ENCODE measurements at places on chromosomes 3 and 15. TPM values are rescaled to one million over a fixed set of nuclear protein-coding genes. Genes with fewer than 3 reads are reported as not detected.

- DNase-seq, result no peak
- no peak overlapping the region for H3K27ac ChIP-seq
- H3K27me3 ChIP-seq, result no peaks in the 10 kb centered on the region
- no peaks in the 10 kb centered on the region for H3K36me3 ChIP-seq
Measured at GRCh38 chr3:150335631-150336030, 72.5 kb upstream of the TSC22D2 start.

DNA sequence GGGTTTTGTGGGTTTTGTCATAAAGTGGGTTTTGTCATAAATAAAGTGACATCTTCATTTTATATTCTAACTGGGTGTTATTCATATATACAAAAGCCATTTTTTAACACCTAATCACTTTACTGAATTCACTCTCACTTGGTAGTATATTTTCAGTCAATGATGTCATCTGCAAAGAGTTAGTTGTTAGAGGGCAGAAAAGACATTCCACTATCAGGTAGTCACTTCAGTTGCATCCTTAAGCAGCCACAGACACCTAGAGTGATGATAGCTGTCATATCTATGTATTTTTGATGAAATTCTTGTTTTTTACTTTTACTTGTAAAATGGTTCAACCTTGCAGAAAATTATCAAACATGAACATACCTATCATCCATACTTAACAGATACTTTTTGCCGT is 89.0 kb downstream of the DHX36 start:
- H3K4me1 ChIP-seq, result peaks cover 7% of the 10 kb centered on the region
- DNase-seq, result no peak
- no peak overlapping the region for H3K4me3 ChIP-seq
- H3K27ac ChIP-seq, result no peak overlapping the region
- no peaks in the 10 kb centered on the region for H3K27me3 ChIP-seq
- peaks cover 4% of the 10 kb centered on the region for H3K36me3 ChIP-seq

PLA2G4B gene
- total RNA-seq, result 1.8 TPM

DNA sequence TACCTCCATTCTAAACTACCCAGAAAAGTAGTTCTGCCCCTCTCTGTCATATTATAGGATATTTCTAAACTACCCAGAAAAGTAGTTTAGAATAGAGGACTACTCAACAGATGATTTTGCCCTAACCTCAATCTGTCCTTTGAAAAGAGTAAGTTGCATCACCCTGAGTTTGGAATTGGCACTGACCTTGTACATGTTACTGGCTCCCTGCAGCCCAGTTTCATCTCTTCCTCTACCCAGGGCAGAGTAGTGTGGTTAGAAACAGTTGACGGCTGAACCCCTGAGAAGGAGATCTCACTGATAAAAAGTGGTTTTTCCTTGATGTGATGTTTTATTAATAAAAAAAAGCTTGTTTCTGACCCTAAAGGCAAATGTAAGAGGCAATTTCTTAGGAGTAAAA is 340.5 kb upstream of the NECTIN3 start:
- no peak overlapping the region for H3K4me3 ChIP-seq
- H3K36me3 ChIP-seq, result no peaks in the 10 kb centered on the region
- no peak for DNase-seq

DNA sequence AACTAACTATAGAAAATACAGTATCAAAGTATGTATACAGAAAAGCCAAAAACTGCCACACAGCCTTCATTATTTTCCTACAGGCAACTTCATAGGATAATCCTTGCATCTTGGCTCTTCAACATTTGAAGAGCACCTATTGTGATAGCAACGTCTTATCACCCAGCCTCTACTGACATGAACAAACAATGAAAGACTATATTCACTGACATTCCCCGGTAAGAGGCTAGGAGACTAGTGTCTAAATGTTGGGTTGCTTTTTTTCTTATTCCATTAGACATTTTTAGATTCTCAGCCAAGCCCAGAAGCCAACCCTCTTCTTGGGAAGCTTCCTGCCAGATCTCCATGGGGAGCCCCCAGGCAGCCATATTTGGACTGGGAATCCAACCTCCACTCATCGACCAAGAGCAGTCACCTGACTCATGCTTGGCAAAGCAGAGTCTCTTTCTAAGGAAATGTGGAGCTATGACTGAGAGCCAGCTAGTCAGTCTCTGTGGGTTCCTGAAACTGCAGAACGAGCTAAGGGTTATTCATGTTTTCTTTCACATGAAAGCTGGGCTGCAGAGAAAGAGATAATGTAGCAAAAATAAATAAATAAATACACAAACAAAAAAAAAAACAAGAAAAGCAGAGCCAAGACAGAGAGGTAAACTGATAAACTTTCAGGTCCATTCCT is 227.5 kb downstream of the MAGI1 start:
- H3K27me3 ChIP-seq, result no peaks in the 10 kb centered on the region
- H3K4me1 ChIP-seq, result no peaks in the 10 kb centered on the region
- DNase-seq, result no peak

DNA sequence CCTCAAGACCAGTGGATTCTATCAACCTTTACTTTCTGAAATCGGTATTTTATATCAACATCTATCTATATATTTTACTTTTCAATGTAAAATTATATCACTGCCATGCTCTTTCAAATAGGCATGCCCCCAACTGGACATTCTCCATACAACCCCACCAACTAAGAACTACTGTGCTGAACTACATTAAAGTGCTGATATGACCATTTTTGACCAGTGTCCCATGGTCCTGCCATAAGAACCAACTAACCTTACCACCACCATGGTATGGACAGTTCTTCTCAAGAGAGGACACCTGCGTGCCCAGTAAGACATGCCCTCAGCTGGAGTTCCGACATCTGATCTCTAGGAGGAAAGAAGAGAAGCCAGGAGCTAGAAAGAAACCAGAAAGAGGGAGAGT is 15.6 kb downstream of the POMGNT2 start:
- H3K27me3 ChIP-seq, result no peaks in the 10 kb centered on the region
- H3K36me3 ChIP-seq, result no peaks in the 10 kb centered on the region
- no peak overlapping the region for H3K27ac ChIP-seq

GRCh38 chr15:72340366-72340765 is 20.4 kb upstream of the CELF6 start:
- DNase-seq, result no peak
- H3K27ac ChIP-seq, result peak overlapping the region; percentile 73
- H3K4me1 ChIP-seq, result peaks cover 20% of the 10 kb centered on the region
- peaks cover 11% of the 10 kb centered on the region for H3K36me3 ChIP-seq
- no peaks in the 10 kb centered on the region for H3K27me3 ChIP-seq
- H3K4me3 ChIP-seq, result no peak overlapping the region

- H3K27me3 ChIP-seq, result no peaks in the 10 kb centered on the region
- H3K4me3 ChIP-seq, result no peak overlapping the region
- H3K36me3 ChIP-seq, result peaks cover 85% of the 10 kb centered on the region
- H3K4me1 ChIP-seq, result no peaks in the 10 kb centered on the region
- peak overlapping the region; percentile 10 for H3K27ac ChIP-seq
- DNase-seq, result no peak
Measured at GRCh38 chr15:75680007-75680789, 32.5 kb downstream of the CSPG4 start.

ZIC1 gene
- total RNA-seq, result not detected

DNA sequence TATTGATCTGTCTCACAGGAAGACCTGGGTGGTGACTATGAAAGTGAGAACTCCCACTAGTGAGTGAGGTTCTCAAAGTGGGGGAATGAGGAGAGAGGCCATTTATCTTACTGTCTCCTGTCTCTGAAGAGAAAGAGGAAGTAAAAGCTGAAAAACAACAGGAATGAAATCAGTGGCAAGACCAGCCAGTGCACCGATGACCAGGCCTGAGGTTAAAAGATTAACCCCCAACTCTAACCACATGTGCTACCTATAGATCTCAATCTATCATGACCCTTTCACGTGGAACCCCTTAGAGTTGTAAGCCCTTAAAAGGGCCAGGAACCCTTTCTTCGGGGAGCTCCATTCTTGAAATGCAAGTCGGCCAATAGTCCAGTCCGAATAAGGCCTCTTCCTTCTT is 239.3 kb upstream of the CNTN6 start:
- DNase-seq, result no peak
- no peak overlapping the region for H3K4me3 ChIP-seq
- H3K4me1 ChIP-seq, result no peaks in the 10 kb centered on the region

DNA sequence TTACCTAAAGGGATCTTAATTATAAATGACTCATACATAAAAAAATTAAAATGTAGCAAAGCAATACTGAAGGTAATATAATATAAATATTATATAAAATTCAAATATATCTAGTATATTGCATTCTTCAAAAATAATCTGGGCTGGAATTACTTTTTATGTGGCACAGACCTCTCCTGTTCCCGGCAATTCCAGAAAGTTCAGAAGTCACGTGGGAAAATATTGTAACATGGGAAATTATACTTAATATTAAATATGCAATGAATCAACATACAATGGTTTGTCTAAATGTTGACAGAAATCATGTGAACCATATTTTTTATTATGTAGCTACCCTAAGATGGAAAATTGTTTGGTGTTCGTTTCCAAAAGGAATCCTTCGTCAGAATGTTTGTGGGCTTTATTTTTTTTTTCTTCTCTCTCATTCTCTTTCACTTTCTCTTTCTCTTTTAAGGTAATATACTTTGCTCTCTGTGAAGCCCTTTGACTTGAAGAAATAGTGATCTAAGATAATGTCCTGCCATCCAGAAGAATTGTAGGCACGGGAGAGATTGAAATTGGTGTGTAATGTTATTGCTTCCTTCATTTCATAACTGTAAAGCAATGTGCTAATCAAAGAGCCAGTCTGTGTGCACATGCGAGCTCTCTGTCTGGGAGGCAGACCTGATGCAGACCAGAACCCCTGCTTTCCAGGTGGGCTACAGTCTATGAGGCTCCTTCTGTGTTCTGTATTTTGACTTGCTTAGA is 559.4 kb downstream of the NR2F2 start:
- peak overlapping the region; percentile 43 for H3K4me3 ChIP-seq
- peaks cover 7% of the 10 kb centered on the region for H3K4me1 ChIP-seq
- H3K27ac ChIP-seq, result peak overlapping the region; percentile 6

CCR9 gene
- total RNA-seq, result not detected

DNA sequence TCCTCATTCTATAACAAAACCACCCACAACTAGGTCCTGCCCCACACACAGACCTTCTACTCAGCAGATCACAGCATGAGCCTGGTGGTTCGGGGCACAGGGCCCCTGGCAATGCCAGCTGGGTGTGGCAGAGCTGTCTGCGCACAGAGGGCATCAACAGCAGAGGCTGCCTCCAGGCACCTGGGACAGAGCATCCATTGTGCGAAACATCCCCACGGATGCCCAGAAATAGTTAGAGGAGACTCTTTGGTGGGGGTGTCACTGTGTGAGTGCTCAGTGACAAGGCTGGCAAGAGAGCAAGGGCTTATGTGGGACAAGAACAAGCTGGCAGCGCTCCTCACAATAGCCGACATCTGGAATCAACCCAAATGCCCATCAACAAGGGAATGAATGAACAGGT is 487.4 kb upstream of the PROK2 start:
- no peaks in the 10 kb centered on the region for H3K27me3 ChIP-seq
- H3K36me3 ChIP-seq, result no peaks in the 10 kb centered on the region
- H3K27ac ChIP-seq, result no peak overlapping the region
- DNase-seq, result no peak

DNA sequence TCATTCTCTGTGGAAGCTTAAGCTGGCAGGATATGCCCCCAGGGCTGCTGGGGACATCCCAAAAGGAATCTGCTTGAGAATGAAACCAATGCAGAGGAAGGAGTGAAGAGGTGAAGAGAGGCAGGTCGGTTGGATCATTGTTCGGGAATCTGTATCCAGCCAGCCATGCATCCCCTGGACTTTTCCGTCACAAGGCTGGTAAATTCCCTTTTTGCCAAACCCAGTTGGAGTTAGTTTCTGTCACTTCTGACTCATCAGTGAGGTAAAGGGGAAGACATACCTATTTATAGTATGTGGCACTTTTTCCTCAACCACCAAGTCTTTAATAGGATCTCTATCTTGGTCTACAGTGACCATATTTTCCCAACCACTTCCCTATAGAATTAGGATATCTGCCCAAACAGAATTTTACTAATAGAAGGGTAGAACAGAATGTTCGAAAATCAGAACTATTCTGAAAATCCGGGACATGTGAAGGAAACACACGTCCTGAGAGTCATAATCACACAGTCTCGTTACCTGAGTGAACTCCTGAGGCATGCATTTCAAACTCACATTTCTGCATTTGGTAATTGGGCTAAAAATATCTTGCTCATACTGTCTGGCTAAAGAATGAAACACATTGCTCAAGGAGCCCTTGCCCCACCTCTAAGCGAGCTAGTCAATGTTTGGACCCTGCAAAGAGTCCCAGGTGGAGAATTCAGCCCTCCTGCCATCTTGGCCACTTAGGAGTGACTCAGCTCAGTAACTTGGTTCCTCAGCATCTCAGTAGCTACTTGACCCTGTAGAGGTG is 289.7 kb upstream of the ADAMTS9 start:
- H3K4me3 ChIP-seq, result no peak overlapping the region
- DNase-seq, result no peak
- no peaks in the 10 kb centered on the region for H3K27me3 ChIP-seq
- H3K36me3 ChIP-seq, result no peaks in the 10 kb centered on the region

XIRP1 gene
- total RNA-seq, result not detected

PLA2G4E gene
- total RNA-seq, result not detected

DNA sequence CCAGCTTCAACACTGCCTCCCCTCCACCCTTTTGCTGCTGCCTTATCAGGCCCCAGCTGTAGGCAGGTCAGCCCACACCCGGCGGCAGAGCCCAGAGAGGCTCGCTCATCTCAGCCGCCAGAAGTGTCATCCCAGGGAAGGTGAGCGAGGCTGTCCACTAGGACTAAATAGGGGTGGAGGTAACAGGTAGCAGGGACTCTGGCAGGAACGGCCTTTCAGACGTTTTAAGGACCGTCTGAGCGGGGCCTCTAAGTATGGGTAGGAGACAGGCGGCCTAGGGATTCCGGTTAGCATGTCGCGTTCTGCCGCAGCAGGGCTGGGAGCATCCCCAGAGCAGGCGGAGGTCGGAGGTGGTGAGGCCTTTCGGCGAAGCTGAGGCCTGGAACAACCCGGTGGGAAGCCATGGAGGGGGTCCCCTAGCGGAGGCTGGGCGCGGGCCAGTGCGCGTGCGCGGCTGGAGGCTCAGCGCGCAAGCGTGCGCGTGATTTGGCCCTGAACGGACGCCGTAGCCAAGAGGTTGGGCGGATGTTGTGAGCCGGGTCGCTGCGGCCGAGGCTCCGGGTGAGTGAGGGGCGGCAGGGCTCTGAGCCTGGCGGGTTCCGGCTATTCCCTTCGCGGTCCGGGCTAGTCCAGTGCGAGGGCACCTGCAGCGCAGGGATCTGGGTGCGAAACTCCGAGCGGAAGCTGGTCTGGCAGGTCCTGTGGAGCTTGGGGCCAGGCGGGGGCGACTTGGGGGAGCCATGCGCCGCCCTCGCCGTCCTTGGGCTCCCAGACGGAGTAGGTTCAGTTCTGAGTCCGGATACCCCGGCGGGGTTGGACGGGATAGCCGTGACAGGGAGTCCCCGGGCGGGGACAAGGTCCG is at the start of the genes MST1 and RNF123:
Gene MST1, minus strand, starts transcription at position 429 of the 862 bp plus-strand sequence. CDS start 783 bp downstream, outside the sequence.
Gene RNF123, plus strand, starts transcription at position 512 of the 862 bp plus-strand sequence. CDS start 1,609 bp downstream, outside the sequence.
- H3K36me3 ChIP-seq, result no peaks in the 10 kb centered on the region
- DNase-seq, result peak; percentile 93
- H3K27ac ChIP-seq, result peak within 1 kb of the TSS; percentile 80

GRCh38 chr15:66798426-66799061 is 96.5 kb downstream of the SMAD6 start:
- DNase-seq, result no peak
- no peaks in the 10 kb centered on the region for H3K27me3 ChIP-seq
- H3K4me3 ChIP-seq, result no peak overlapping the region
- H3K27ac ChIP-seq, result no peak overlapping the region
- no peaks in the 10 kb centered on the region for H3K36me3 ChIP-seq

Data from sigmoid colon (tissue), 7 donors.